ENCODE measurements at places on chromosomes 3 and 15. TPM values are rescaled to one million over a fixed set of nuclear protein-coding genes. Genes with fewer than 3 reads are reported as not detected.

FAIM gene
- total RNA-seq, result 8.4 TPM

DNA sequence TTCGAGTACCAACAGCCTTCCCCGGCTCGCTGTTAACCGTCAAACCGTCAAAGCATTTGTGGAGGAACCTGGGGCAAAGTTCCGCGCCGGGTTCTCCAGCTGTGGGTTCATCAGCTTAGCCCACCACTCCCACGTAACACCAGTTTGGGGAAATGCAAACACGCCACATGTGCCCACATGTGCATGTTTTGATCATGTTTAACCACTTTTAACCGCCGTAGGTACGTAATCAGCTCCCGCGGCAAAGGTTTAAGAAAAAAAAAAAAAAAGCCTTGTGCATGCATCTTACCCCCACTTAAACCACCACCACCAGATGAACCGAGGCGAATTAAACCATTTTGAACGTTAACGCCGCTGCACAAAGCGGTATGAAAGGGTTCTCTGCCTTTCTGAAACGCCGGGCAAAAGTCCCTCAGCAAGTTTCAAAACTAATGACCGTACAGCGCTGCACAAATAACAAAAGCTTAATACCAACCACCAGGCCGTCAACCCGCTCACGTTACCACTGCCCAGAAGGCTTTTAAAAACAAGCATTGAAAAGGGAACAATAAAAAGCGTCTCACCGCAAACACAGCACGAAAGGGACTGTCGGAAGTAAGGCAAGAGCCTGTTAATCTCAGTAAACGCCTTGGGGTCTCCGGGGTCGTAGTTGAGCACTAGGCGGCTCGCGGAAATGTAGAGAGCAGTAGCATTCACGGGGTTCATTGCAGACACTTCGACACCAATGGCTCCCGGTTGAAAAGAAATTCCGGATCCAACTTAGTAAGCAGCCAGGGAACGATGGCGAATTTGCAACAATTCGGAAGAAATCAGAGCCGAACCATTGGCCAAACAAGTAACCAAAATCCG, 1.5 kb downstream of the MSL2 start:
- peak; percentile 63 for DNase-seq

DNA sequence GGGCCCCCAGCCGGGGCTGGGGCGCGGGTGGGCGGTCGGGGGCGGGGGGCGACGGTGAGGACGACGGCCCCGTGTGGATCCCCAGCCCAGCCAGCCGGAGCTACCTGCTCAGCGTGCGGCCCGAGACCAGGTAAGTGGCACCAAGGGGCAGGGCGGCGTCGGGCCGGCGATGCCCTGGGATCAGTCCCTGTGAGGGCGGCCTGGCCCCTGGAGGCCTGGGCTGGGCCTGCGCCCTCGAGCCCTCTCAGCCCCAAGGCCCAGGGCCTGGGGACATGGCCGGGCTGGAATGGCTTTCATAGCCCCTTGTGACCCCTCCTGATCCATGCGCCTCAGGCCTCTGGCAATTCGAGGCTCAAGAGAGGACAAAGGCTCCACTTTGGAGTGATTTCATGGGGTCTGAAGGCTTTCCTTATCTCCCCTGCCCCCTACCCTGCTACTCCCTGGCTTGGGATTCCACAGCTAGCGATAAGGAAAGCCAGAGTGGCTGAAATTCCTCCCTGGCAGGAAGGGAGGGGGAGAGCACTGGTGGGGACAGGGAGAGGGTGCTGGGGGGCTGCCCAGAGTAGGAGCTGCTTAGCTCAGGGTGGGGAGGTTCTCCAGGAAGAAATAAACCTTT, 418 bp downstream of the ALPK3 start:
- no peak for DNase-seq

DNA sequence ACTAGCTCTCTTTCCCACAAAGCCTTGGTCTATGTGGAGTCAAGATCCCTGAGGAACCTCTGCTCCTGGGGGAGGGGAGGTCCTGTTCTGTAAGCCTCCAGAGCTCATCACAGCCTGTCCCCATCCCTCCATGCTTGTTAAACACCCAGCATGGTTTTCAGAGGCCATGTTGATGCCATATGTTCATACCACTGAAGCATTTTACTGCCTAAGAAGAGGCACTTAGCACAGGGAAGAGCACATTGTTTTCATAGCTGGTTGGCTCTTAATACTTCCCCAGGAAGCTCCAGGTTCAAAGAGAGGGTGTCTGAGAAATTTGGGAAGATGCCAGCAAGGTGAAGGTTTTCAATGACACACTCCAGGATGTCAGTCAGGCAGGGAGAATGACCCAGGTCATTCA, 25.6 kb downstream of the CPNE4 start:
- no peak for DNase-seq

DNA sequence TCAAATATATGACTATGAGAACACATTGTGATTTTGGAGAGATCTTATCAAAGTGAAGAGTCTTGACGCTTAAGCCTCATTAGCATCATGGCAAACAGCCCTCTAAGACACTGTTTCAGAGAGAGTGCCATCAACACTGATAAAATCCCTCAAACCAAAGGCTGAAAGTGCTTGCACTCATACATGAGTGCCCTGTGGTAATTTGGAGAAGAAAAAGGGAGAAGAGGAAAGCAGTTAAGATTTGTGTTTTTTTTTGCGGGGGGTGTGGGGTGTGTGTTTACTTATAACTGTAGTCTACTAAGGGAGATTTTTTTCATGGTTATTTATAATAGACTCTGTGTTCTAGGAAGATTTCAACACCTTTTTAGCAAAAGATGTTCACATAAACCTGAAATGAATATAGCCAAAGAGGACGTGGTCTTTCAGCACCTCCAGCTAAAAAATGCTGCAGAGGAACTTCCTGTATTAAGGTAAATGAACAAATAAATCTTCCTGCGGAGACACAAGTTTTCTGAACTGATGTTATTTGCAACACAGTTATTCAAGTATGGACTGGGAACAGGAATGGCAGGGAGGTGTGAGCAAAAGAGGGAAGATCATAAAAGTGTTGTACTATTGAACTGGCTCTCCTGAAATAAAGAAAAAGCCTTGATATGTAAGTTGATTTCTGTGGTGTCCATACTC, 81.9 kb upstream of the TGFBR2 start:
- DNase-seq, result no peak

GRCh38 chr3:140436421-140436820, 241.4 kb upstream of the TRIM42 start:
- no peak for DNase-seq

DNA sequence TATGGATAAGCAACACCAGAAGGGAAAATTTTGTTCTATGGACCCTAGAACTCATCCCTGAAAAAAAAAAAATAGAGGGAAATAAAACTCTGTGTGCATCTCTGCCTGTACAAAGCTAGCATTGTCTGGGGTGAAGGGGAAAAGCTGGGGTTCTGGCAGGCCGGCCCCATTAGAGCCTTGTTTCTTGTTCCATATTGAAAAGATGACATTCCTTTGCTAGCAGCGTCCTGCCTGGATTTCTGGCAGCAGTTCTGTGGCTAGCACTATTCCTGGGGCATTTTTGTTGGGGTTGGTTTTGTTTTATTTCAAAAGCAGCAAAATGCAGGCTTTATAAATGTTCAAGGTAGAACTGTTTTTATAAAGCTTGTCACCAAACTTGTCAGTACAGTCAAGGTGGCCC, 45.2 kb downstream of the RARB start:
- no peak for DNase-seq

PRICKLE2 gene
- total RNA-seq, result not detected

- no peak for DNase-seq
Measured at GRCh38 chr3:71456156-71456555, 127.4 kb downstream of the FOXP1 start.

- no peak for DNase-seq
Measured at GRCh38 chr3:6605227-6605626, 255.7 kb upstream of the GRM7 start.

Measured in CD8-positive, alpha-beta memory T cell (primary cell).